Hematopoietic multipotent progenitor cell treated with erythropoietin and hydrocortisone succinate and interleukin-3 and kit ligand, for 8 days (in vitro differentiated cells): ENCODE measurements at places on chromosomes 16 and 17.
A peak's percentile ranks its signal among the peaks of the same experiment; 100 is the strongest.

DNA sequence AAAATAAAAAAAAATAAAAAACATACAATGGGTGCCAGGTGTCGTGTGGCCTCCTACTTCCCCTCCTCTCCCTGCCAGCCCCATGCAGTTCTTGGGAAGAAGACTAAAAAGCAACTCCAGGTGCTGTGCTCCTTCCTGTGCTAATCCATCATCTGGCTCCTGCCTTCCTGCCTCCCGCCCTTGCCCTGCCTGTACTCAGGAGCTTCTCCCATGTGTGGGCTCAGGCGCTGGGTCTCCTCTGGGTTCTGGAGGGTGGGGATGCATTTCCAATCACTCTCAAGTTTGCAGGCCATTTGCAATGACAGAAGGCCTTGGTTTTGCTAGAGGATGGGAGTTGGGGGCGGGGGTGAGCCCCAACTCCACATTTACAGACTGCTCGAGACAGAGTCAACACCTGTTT is 122.9 kb downstream of the SDK2 start:
- DNase-seq, result no peak

DNA sequence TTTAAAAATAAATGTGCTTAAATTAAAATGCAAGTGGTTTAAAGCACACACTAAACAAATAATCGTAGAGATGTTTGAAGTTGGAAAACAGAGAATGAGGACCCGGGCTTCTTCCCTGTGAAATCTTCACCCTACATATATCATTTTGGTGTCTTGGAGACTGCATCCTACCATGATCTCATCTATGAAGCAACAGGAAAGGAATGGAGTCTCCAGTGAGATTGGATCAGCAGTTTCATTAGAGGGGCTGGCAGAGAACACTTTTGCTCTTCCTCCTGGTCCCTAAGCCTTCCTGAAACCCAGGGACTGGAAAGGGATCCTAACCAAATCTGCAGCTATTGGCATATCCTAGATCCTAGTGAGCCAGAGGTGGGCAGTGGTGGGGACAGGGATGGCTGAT is 85.0 kb downstream of the GRIN2A start:
- no peak for DNase-seq

GRCh38 chr17:3469529-3469928 is 2.1 kb downstream of the SPATA22 start:
- no peak for DNase-seq

GRCh38 chr16:4706871-4707270 is 13.5 kb downstream of the NUDT16L1 start:
- DNase-seq, result no peak

DNA sequence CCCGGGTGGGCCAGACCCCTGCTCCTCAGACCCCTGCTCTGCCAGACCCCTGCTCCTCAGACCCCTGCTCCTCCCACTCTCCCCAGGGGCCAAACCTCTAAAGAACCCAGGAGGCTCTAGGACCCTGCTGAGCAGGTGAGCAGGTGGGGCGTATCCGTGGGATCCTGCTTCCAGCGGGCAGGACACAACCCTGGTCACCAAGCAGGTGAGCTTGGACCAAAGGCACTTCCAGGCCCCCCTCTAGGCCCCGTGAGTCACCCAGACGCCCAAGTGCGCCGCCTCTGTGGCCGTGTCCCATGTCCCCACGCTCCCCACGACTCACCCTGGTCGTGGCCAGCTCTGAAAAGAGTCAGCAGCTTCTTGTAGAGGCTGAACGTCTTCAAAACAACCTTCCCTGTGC is 5.0 kb downstream of the CYBC1 start:
- no peak for DNase-seq

GRCh38 chr16:67608364-67608763 is 36.6 kb upstream of the CARMIL2 start:
- DNase-seq, result no peak

DNA sequence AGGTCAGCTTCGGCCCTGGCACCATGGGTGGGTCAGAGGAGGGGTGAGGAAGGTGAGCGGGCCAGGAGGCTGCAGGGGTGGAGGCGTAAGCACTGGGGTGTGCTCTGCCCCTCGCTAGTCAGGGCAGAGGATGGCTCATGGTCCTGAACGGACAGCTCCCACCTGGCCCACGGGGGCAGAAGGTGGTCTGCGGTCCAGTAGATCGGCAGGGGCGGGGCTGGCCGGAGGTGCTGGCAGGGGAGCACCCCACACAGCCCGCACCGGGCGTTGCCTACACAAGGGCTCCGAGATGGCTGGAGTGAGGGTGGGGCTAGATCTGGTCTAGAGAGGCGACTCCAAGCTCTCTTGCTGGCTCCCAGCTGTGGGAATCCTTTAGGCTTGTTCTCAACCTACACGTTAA is 8.2 kb downstream of the NPTX1 start:
- no peak for DNase-seq

GRCh38 chr16:6687593-6687992 is 645.1 kb upstream of the RBFOX1 start:
- DNase-seq, result no peak

DNA sequence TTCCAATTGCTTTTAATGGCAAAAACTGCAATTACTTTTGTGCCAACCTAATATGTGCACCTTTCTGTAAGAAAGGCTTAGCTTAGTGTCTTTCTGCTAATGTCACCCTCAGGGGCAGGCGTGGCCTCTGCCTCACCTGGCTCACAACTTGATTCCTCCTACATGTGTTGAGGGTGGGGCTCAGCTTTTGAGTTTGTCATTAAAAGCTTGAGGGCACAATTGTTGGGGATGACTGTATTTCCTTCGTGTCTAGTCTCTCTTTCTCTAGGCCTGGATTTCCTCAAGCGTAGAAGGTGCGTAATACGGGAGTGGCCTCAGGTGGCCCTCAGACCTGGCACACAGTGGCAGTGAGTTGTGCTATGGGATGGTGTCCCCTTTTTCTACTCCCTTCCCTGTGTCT is 94.4 kb downstream of the CLEC16A start:
- no peak for DNase-seq

DNA sequence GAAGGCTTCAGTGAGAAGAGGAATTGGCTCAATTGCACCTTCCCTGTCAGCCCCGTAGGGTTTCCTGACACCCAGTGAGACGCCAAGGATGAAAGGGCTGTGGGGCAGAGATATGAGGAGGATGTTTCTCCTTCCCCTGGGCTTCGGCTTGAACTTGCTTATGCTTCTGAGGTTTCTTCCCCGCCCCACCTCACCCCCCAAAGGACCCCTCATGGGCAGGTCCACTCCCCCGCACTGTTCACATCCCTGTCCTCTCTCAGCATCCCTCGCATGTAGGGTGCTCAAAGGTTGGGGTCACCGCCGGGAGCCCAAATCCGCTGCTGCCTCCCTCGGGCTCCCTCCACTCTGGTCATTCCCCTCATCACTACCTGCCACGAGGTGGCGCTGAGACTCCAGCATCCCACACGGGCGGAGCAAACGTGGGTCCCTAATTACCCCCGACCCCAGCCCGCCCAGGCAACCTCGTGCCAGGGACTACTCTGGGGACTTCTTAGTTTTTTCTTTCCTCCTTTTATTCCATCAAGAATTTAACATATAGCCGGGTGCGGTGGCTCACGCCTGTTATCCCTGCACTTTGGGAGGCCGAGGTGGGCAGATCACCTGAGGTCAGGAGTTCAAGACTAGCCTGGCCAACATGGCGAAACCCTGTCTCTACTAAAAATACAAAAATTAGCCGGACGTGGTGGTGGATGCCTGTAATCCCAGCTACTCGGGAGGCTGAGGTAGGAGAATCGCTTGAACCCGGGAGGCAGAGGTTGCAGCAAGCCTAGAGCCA is 3.3 kb upstream of the TRARG1 start:
- DNase-seq, result peak; percentile 57

DNA sequence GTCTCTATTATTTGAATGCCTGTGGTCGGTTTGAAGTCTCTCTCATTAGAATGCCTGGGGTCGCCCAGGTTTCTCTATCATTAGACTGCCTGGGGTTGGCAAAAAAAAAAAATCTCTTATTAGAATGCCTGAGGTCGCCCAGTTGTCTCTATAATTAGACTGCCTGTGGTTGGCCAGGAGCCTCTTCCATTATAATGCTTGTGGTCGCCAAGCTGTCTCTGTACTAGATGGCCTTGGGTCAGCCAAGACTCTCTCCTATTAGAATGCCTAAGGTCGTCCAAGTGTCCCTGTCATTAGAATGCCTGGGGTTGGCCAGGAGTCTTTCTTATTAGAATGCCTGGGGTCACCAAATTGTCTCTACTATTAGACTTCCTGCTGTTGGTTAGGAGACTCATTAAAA is 2228.4 kb downstream of the TP53TG3F start:
- no peak for DNase-seq

GRCh38 chr17:30290077-30290476 is 1.7 kb downstream of the BLMH start:
- DNase-seq, result no peak

DNA sequence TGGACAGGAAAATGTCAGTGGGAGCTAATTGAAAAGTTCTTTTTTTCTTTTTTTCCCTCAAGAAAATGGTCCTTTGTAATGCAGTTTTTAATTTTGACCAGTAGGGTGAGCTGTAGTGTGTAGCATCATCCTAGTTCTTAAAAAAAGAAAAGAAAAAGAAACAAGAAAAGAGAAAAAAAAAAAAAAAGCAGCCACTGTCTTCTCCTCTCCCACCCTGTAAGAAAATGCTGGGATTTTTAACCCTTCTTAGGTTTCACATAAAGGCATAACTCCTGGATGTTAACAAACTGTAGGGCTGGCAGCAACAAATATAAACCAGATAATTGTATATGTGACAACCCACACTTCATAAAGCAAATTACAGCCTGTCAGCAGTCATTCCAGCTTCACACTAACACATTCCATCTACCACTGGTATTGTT is 78.1 kb downstream of the SKAP1 start:
- DNase-seq, result no peak

DNA sequence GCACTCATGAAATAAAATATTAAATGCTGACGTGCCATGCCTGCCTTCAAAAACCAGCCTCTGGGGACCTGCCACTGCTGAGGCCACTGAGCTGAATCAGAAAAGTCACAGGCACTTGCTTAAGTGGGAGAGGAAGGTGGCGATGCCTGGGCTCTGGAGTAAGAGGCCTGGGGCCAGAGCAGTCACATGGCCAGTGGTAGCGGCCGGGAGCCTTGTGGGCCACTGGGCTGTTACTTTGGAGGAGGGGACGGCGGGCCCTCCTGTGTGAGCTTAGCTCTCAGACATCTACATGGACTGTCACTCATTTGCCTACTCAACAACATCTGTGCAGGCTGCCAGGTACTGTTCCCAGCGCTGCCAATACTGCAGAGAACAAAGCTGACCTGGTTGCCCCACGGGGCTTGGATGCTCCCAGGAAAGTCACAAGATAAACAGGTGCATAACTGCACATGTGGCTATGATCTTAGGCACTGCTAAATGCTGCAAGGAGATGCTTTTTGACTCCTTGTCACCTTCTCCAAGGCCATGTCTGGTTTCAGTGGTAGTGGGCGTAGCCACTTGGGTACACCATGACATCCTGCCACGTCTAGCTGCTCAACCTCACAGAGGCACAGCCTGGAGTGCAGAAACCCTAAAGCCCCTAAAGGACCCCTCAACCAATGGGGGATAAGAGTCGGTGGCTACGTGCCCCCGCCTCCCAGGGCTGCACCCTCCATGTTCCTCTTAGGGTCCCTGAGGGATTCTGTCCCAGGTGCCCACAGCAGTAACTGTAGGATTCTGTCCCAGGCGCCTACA is 11.6 kb downstream of the COTL1 start:
- no peak for DNase-seq

DNA sequence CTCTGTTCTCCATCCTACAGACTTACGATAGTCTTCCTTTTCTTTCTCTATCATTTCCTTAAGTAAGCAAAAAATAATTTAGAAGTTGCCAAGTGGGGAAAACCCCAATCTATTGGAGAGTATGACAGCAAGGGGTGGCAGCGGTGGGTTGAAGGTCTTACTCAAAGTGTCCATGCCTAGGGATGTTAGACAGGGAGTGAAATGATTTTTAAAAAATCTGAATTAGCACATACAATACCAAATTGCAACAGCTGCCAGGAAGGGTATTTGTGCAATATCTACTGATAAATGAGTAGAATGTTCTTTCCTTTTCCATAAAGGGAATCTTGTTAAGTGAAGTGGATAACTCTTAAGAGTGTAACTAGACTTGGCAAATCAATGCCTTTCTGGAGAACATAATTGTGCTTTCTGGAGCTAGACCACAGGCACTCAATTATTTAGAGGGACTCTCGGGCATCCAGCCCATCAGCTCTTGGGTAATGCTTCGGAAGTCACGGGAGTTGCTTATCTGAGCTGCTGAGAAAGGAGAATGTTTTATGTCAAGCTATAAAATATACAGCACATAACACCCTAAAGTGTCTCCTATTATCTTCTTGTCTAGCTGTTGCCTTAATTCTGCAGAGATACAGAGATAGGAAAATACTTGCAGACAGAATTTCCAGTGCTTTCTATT is 151.5 kb downstream of the KCNJ2 start:
- DNase-seq, result no peak

GRCh38 chr16:9079430-9079812 is 12.0 kb upstream of the HAPSTR1 start:
- no peak for DNase-seq

DNA sequence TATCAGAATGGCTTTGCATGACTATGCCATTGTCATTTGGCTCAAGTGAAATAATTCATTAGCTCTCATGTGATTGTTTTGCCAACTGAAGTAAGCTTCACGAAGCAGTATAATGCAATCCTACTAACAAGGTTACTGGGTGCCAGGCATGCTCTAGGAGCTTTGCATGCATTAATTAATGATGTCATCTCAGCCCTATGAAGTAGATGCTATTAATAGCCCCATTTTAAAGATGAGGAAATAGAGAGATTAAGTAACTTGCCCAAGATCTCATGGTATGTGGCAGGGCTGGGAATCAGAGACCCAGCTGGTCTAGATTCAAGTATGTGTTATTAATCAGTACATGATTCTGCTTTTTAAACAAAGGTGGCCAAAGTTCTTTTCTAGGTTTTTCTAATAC is 14.1 kb downstream of the KRT39 start:
- DNase-seq, result no peak

DNA sequence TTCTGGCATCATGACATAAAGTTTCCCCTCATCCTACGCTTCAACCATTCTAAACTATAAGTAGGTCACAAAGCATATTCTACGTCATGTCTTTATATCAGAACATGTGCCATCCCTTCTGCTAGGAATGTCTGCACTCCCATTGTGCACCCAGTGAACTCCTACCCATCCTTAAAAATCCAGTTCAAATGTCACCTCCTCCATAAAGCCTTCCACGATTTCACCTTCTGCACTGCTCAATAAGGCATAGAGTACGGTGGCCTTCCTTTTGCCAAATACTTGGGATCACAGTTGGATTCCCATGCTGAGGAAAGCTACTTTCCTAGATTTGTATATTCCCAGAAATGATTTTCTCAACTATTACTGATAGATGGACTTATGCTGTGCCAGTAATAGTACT is 186.3 kb upstream of the ZKSCAN2 start:
- DNase-seq, result no peak

- no peak for DNase-seq
Measured at GRCh38 chr17:46944931-46945330, 22.0 kb downstream of the GOSR2 start.

DNA sequence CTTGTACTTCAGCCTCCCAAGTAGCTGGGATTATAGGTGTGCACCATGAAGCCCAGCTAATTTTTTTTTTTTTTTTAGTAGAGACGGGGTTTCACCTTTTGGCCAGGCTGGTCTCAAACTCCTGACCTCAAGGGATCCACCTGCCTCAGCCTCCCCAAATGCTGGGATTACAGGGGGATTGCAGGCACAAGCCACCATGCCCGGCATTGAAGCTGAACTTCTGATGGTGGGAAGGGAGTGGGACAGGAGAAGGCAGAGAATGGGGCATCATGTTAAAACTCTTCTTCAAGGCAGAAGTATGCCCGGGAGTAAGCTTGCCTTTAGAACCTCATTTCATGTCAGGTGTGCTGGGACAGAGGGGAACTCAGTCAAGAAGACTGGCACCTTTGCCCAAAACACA is 48.6 kb upstream of the ZFHX3 start:
- no peak for DNase-seq

GRCh38 chr17:12719948-12720347 is 54.3 kb downstream of the MYOCD start:
- DNase-seq, result no peak
